CD4-positive, alpha-beta T cell treated with Interleukin-17A for 1 hour (primary cell): ENCODE measurements at places on chromosomes 6 and 20.
A peak's percentile ranks its signal among the peaks of the same experiment; 100 is the strongest.

GRCh38 chr20:8242066-8242465 lies 110.0 kb downstream of the PLCB1 start:
- DNase-seq: no peak

- DNase-seq: no peak
These were observed 23.2 kb downstream of the ID4 start for GRCh38 chr6:19860235-19860877.

- no peak for DNase-seq
These were observed 68.8 kb upstream of the LTV1 start for GRCh38 chr6:143774347-143774746.

DNA sequence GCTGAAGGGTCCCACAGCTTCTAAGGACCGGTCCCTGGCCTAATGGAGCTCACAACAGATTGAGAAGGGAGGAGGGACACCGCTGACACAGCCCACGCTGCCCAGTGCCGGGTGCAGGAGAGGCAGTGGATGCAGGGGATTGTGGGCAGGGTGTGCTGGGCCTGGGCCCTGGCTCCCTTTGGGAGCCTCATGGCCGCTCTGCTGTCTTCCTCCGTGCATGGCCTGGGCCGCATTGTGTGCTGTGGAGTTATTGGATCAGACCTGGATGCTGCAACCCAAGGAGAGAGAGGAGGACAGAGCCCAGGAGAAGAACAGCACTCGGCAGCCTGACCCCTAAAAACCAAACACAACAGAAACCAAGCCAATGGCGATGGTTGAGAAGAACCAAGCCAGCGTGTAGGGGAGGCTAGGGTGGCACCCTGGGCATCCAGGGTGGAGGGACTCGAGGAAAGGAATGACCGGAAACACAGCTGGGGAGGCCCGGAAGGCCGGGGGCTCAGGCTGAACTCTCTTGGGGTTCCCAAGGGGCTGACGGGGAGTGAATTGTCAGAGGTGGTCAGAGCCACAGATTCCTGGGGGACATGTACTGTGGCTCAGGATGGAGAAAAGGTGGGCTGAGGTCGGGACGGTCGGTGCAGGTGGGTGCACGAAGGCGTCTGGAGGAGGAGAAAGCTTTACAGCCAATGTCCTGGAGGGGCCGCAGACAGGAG lies 41.0 kb downstream of the ERMARD start:
- DNase-seq: no peak

DNA sequence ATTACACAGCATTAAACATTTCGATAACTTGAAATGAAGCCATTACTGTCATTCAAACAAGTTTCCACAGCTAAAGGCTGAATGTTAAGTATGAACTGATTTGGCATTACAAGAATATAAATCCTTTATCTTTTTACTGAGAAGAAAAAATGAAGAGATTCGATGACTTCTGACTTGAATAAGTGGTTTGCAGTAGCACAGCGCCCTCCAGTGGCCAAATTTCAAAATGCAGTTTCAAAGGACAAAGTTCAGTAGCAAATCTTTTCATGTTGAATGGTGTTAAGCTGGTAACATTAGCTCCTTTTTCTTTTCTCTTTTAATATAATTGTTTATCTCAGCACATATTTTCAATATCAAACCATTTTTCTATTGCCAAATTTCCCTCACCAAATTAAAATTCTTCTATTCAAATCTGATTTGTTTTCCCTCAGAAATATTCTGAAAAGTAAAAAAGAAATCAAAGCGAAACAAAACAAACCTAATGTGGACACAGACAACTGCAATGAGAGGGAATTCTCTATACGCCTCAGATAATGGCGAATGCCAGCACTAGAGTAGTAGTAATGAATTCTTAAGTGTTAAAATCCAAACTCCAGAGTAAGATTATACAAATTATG lies 145.7 kb downstream of the BTBD9 start:
- peak; percentile 79 for DNase-seq

- DNase-seq: peak; percentile 2
These were observed 1.6 kb upstream of the CD93 start for GRCh38 chr20:23087587-23088251.

GRCh38 chr6:133245007-133245406 lies 3.9 kb downstream of the EYA4 start:
- no peak for DNase-seq

- DNase-seq: no peak
These were observed 10.9 kb downstream of the PLEKHG1 start for GRCh38 chr6:150610584-150610983.

GRCh38 chr6:167475947-167476346 lies 151.1 kb downstream of the TTLL2 start:
- DNase-seq: no peak

GRCh38 chr6:3797231-3798054 lies 45.9 kb upstream of the PXDC1 start:
- DNase-seq: no peak

DNA sequence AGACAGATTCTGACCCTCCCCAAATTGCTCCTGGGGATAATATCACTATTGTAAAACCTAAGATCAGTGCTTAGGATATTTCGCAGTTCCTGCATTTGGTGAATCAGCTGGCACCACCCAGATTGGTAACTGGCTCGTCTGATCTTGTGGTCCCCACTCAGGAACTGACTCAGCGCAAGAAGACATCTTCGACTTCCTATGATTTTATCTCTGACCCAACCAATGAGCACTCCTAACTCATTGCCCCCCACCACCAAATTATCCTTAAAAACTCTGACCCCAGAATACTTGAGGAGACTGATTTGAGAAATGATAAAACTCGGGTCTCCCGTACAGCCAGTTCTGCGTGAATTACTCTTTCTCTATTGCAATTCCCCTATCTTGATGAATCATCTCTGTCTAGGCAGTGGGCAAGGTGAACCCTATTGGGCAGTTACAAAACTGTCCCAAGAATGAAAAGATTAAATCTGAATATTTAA lies 55.7 kb upstream of the PRND start:
- DNase-seq: peak; percentile 71

DNA sequence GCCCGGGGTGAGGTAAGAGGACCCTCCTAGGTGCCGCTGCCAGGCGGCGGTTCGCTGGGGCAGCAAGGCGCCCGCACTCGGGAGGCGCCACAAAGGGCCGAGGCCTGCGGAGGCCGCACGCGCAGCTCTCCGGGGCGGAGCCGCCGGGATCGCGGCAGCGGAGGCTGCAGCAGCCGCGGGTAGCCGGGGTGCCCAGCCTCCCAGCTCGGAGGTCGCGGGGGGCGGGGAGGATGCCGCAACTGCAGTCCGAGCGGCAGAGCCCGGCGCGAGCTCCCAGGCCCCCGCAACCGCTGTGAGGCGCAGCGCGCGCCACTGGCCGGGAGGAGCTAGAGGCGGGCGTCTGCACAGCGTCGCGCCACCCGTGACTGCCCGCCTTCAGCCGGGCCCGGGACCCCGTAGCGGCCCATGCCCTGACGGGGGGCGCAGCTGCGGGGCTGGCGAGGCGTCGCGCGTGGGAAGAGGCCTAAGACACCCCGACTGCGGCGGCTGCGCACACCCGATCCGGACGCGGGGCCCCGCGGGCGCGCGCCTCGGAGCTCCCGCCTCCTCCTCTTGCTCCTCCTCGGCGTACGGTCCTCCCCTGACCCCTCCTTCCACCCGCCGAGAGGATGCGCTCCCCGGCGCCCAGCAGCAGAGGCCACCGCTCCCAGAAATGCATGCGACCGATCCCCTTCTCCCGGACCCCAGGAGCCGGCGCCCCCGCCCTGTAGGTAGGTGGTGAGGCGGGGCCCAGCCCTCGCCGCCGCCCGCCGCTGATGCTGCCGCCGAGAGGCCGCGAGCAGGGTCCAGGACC lies at the start of gene NCOA7:
Gene NCOA7, plus strand, starts transcription at position 603 of the 793 bp plus-strand sequence. CDS start 24,395 bp downstream, outside the sequence.
- DNase-seq: peak; percentile 83

DNA sequence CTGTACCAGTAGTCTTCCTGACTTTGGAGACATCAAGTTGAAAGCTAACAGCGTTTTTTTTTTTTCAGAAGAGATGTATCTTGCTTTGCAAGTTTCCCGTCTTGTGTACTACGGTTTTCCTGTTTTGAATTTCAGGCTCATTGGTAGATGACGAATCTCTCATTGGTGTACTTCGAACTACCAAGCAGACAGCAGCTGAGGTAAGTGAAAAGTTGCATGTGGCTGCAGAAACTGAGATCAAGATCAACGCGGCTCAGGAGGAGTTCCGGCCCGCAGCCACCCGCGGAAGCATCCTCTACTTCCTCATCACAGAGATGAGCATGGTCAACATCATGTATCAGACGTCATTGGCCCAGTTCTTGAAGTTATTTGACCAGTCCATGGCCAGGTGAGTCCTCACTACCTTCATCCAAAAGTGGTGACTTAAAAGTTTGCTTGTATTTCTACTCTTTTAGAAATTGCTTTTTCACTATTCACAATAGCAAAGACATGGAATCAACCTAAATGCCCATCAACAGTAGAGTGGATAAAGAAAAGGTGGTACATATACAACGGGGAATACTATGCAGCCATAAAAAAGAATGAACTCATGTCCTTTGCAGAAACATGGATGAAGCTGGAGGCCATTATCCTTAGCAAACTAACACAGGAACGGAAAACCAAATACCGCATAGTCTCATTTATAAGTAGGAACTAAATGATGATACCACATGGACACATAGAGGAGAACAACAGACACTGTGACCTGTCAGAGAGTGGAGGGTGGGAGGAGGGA lies 110.6 kb upstream of the GLP1R start:
- DNase-seq: peak; percentile 20

DNA sequence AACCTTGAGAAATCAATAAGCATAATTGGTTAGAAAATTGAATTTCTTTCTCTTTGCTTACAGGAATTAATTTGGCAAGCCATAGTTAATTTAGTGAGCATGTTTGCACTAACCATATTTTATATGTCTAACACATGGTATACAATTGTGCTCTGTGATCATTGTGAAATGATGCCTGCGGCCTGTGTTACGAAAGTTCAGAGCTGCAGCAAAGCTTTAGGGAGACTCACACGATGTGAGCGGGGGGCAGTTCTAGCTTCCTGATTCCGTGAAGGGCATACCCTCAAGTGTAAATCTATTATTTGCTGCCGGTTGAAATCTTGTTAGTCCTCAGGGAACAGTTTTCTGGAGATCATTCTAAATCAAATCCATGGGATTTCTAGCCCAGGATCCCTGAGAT lies 25.5 kb upstream of the ADTRP start:
- no peak for DNase-seq

GRCh38 chr20:48198929-48199451 lies 413.7 kb upstream of the SULF2 start:
- DNase-seq: no peak

GRCh38 chr6:130473886-130474285 lies 108.1 kb downstream of the TMEM200A start:
- no peak for DNase-seq

GRCh38 chr6:96075826-96076225 lies 60.1 kb downstream of the FUT9 start:
- DNase-seq: no peak

DNA sequence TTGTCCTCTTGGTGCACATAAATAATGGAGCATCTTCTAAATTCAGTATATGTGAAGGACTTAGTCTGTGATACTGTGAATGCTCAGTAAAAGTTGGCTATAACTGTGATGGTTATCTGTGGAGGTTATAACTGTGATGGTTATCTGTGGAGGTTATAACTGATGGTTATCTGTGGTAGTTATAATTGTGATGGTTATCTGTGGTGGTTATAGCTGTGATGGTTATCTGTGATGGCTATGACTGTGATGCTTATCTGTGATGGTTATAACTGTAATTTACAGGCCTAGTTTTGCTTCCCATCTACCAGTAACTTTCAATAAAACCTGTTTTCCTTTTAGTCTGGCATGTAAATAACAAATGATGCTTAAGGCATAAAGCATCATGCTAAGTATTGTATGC lies 16.5 kb downstream of the PTK7 start:
- no peak for DNase-seq

GRCh38 chr20:11454966-11455799 lies 462.5 kb upstream of the BTBD3 start:
- no peak for DNase-seq

DNA sequence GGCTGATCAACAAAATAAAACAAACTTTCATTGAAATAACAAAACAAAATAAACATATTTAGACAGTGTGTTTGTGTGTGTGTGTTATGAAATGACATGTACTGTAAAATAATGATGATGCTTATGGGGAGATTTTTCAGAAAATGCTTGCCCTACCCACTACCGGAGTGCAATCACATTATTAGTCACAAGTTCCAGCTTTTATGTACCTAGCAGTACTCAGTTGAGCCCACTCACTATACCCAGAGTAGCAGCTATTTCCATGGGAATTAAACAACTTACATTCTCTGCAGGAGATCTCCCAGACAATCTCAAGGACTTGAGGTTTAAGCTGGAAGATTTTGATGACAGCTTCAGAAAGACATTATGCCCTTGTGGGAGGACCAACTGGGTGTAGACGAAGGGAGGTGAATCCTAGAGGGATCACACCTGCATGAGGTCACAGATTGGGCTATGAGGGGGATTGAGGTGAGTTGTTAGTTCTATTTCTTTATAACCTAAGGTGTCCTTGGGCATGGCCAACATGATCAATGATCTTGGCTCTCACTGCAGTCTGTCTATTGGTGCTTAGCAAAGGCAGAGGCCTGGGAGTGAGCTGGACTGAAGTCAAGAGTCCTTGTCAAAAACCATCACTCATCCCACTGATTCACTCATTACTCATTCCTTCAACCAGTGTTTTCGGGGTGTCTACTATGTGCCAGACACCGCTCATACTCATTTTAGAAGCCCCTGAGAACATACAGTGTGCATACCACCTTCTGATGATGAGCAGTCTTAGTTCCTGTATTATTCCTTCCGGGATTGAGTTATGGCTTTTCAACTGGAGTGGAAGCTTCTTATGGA lies 6.7 kb upstream of the CLIC5 start:
- DNase-seq: no peak

GRCh38 chr6:89287351-89288028 lies 27.6 kb downstream of the GABRR2 start:
- no peak for DNase-seq

DNA sequence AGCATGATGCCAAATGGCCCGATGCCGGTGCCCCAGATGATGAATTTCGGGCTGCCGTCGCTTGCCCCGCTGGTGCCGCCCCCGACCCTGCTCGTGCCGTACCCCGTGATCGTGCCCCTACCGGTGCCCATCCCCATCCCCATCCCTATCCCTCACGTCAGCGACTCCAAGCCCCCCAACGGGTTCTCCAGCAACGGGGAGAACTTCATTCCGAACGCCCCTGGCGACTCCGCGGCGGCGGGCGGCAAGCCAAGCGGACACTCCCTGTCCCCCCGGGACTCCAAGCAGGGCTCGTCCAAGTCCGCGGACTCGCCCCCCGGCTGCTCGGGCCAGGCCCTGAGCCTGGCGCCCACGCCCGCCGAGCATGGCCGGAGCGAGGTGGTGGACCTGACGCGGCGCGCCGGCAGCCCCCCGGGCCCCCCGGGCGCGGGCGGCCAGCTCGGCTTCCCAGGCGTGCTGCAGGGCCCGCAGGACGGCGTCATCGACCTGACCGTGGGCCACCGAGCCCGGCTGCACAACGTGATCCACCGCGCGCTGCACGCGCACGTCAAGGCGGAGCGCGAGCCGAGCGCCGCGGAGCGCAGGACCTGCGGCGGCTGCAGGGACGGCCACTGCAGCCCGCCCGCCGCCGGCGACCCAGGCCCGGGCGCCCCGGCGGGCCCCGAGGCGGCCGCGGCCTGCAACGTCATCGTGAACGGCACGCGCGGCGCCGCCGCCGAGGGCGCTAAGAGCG lies 144.6 kb downstream of the SOBP start:
- no peak for DNase-seq

- no peak for DNase-seq
These were observed 70.3 kb downstream of the SCML4 start for GRCh38 chr6:107753778-107754177.

GRCh38 chr20:13611611-13612125 lies 27.1 kb downstream of the TASP1 start:
- no peak for DNase-seq

GRCh38 chr6:34602318-34603111 lies 46.4 kb upstream of the SPDEF start:
- DNase-seq: no peak

- no peak for DNase-seq
These were observed 138.9 kb upstream of the TMEM170B start for GRCh38 chr6:11398451-11399326.
